ENCODE measurements at places on chromosomes 2 and 18.

GRCh38 chr18:23512641-23513040, 9.3 kb downstream of the RMC1 start:
- no peak for DNase-seq

DNA sequence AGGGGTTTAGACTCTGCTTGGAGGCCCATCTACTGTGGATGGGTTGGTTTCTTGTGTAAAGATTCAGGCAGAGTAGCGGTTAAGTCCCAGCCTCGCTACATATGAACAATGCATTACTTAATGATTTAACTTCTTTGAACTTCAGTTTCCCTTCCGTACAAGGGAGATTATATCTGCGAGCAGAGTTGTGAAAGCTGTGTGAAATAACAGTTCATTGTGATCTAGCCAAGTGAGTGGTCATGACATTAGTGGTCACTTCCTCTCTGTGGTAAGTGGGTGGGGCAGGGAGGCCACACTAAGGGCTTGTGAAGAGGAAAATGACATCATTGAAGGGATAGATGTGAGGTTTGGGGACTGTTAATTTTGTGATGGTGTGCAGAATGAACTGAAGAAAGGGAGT, 14.1 kb upstream of the MEX3C start:
- no peak for DNase-seq

GRCh38 chr2:127052057-127052770, 54.7 kb downstream of the BIN1 start:
- DNase-seq: peak; percentile 37

DNA sequence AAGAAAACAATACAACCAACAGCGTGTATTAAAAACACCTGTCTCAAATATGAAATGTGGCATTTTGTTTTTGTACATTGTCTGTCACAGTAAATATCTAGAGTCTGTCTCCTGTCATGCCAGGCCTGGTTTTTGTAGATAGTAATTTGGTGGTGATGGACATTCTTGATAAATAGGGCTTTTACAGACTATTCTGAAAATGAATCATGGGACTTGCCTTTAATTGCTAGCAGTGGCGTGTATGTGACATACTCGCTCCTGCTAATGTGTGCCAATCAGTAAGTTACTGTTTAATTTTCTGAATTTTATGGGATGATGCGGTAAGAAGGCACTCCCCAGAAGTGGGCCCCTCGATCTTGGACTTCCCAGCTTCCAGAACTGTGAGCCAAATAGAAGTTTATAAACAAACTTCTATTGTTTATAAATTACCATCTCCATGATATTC, 83.7 kb downstream of the TANC1 start:
- DNase-seq: no peak

- no peak for DNase-seq
Observed at GRCh38 chr2:148512501-148512900, 132.1 kb upstream of the EPC2 start.

DNA sequence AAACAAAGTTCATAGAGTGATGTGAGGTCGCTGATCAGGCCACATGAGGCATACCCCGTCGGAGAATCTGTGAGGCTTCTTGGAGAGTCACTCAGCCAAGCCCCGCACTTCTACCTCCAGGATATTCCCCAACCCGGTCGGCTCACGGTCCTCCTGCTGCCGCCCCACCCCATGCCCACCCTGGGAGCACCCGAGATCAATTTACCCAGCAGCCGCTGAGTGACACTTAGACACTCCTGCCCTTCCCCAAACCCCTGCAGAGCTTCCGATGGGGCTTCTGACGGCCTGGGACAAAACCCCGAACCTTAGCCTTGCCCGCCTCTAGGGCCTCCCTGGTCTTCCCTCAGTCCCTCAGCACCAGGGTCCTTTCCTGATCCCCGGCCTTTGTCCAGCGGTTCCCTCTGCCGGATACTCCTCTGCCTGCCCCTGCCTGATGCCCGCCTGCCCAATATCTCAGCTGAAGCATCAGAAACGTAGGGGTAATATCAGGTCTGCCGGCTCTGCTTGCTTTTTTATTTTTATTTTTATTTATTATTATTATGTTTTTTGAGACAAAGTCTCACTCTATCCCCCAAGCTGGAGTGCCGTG, 18.9 kb upstream of the OTOS start:
- DNase-seq: no peak

DNA sequence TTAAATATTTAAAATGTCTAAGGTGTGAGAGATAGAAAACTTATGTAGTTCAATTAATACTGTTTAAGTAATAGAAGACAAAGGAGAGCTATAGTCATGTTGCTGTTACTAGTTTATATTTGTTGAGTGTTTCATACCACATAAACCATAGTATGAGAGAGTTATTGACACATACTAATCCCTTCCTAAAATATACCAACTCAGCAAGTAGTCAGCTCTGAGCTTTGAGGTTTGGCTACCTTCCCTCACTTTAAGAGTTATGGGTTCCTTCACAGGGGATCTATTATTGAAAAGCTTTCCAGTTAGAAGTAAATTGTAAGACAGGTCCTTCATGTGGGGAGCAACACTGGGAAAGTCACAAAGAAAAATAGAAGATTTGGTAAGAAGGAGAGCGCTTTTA, 701.6 kb upstream of the ZEB2 start:
- DNase-seq: no peak

DNA sequence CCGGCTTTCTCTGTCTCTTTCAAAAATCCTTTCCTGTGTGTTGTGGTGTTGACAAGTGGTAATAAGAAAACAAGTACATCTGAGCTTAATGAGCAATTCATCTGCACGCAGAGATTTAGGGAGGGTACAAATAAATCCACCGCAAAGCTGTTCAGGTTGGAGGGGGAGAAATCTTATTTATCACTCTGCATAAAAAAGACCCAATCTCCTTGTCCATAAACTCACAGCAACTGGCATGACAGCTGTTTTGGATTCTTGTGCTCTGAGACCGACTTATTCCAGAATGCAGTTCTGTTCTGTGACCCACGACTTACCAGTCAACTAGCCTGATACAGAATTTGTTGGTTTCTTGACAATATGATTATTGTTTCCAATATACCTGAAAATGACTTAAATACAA, 380.1 kb downstream of the SOX11 start:
- DNase-seq: no peak

- no peak for DNase-seq
Observed at GRCh38 chr2:200171731-200172482, 134.6 kb upstream of the SPATS2L start.

DNA sequence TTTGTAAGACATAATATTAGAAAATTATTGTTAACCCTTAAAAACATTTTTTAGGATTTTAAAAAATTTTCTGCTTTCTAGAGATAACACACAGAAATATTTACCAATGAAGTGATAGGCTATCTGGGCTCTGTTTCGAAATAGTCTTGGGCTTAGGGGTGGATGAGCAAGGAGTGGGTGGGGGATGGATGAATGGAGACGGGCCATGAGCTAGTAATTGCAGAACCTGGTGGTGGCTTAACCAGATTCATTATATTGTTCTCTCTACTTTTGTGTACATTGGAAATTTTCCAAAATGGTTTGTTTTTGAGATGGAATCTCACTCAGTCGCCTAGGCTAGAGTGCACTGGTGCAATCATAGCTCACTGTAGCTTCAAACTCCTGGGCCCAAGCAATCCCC, 89.6 kb downstream of the TCF7L1 start:
- no peak for DNase-seq

DNA sequence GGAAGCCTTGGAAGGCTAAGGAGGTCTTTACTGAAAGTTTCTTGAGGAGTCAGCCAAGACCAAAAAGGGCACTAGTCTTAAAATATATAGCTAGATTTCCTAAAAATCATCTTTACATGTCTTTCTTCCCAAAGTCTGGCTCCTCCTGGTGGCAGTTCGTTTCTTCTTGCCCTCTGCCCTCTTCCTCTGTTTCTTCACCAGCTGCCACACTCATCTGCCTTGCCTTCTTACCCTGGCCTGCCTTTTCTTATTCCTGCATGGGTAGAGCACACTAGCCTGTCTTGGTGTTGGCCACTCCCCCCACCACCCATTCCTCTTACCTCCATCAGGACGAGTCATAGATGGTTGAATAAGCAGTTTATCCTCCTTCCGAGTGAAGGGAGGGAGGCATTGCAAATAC, 129.8 kb downstream of the RAPGEF4 start:
- no peak for DNase-seq

GRCh38 chr2:28589746-28590463, 94.0 kb downstream of the PLB1 start:
- no peak for DNase-seq

DNA sequence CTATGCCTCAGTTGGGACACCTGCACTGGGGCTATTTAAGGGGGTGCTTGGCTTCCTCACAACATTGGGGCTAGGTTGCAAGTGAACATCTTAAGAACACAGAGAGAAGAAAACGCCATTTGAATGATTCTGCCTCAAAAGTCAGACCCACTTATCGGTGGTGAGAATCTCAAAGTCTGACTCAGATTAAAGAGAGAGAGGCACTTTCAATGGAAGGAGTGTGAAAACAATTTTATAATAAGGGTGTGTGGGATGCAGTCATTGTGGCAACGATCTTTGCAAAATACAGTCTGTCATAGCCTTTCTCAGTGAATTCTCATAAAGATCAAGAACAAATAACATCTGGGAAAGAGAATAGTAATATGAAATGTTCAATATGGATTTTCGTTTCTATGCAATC, 41.8 kb downstream of the CCDC102B start:
- DNase-seq: no peak

DNA sequence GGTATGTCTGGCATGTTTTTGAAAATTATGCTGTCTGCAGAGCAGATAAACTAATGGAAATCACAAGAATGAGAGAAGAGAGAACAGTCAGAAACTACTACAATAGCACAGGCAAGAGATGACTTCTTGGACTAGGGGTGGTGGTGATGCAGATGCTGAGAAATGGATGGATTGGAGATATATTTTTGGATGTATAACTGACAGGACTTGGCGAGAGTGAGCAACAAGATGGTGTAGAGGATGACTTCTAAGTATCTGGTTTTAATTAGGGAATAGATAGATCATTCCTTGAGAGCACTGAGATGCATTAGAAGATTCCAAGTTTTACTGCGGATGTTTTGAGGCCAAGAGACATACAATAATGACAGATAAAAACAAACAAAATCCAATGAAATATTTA, 328.2 kb downstream of the PID1 start:
- DNase-seq: no peak

GRCh38 chr2:177254433-177255226, 9.9 kb downstream of the NFE2L2 start:
- DNase-seq: no peak

DNA sequence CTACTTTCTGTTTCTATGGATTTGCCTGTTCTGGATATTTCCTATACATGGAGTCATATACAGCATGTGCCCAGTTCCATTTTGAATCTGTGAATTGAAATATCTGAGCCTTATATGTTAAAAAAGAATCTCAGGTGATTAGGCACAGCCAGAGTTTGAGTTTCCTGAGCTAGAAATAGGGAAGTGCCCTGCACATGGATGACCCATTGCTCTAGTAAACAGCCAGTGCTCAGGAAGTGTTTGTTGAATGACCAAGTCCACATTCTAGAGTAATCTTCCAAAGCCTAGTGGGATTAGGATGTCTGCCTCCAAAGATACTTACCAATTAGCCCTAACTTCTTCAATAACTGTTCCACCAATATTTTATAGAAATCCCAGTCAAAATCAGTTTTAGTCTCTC, 165.8 kb downstream of the SETBP1 start:
- DNase-seq: no peak

DNA sequence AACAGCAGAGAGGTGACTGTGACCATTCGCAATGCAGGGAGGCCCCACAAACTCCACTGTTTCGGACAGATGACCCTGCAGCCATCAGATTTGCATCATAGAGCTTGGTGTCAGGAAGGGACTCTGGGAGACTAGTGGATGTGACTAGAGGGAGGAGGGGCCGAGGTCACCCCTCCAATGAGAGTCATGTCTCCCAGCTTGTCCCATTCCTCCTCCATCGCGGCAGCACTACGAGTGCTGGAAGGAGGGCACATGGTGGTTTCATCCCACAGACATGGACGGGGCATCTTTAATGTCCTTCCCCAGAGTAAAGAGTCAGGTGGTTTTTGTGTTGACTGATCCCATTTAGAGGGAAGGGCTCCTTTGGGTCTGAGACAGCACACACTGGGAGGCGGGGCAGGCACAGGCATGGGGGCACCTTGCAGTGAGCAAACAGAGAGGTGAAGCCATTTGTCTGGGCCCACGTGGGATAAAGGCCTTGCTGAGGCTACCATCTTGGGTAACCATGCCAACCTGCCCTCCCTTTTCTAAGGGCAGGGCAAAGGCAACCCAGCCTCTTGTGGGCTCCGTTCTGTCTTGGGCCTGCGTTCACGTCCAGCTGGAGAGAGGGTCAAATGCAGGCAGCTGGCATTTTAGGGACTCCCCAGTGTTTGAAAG, 208.1 kb downstream of the ASB1 start:
- no peak for DNase-seq

DNA sequence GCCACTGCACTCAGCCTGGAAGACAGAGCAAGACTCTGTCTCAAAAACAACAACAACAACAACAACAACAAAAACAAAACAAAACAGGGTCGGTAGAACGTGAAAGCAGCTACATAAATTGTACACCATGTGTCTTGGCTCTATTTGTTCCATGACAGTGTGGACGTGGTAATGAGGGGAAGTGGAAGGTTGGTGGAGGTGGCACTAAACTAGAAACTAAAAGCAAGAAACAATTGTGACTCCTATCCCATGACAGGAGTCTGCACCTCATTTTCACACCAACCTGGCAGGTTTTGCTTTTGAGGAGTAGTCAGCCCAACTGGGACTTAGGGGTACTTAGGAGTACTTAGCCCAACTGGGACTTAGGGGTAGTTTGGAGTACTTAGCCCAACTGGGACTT, 62.5 kb upstream of the MRPS9 start:
- DNase-seq: no peak

GRCh38 chr2:102277202-102277700, 34.1 kb upstream of the IL1RL1 start:
- DNase-seq: no peak

DNA sequence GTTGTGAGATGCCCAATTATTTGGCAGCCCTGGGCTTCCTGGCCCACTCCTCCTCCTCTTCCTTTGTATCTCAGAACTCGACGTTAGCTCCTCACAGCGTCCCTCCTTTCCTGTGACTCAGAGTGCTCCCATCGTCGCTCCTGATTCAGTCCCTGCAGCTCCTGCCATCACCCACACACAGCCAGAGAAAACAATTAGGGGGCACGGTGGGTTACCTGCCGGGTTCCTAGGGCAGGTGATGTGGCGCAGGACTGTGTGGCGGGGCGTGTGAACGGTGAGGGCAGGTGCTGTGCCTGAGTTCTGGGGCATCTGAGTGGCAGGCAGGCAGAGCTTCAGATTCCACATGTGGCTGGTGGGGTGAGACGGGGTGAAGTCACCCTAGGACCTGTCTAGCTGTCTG, 42.6 kb downstream of the GLI2 start:
- no peak for DNase-seq

- DNase-seq: no peak
Observed at GRCh38 chr2:147374423-147374811, 470.4 kb upstream of the ACVR2A start.

Measured in dorsolateral prefrontal cortex (tissue), 122 donors.